ENCODE measurements at places on chromosomes 2 and 18. TPM values are rescaled to one million over a fixed set of nuclear protein-coding genes. Genes with fewer than 3 reads are reported as not detected.

Gene CRIM1
- total RNA-seq, result 21.7 TPM

Gene BMP10
- total RNA-seq, result not detected

Gene CCDC178
- total RNA-seq, result not detected

Gene CXCR1
- total RNA-seq, result not detected

Gene SAP130
- 10.5 TPM for total RNA-seq

Gene LRRC30
- total RNA-seq, result not detected

Gene APOB
- not detected for total RNA-seq

Gene LIMS3
- 2.0 TPM for total RNA-seq

Gene CELF4
- not detected for total RNA-seq

Gene PLEK
- not detected for total RNA-seq

Gene CFAP221
- 0.39 TPM for total RNA-seq
